ENCODE measurements at places on chromosomes 7 and 10. TPM values are rescaled to one million over a fixed set of nuclear protein-coding genes. Genes with fewer than 3 reads are reported as not detected.

GRCh38 chr10:120749856-120750566, 101.2 kb upstream of the WDR11 start:
- no peak for DNase-seq

- DNase-seq = no peak
Observed at GRCh38 chr10:61887772-61888171, 13.7 kb upstream of the ARID5B start.

GRCh38 chr10:77834943-77835668, 91.4 kb downstream of the DLG5 start:
- no peak for DNase-seq

ELOVL3 gene
- polyA plus RNA-seq = 0.78 TPM

DNA sequence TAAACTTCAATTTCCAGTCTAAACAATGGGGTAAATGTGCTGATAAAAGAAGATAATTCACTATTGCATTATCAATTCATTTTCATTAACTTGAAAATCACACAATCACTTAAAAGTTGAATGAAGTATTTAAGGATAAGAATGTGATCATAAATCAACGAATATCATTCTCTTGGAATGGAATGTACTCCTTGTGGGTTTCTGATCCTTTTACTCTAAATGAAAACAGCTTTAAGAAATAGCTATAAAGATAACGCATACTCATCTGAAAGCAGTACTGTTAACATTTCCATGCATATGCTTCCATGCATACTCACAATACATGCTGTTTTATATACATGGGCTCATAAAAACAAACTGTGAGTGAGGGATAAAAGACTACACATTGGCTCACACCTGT, 108.8 kb downstream of the ATE1 start:
- no peak for DNase-seq

- DNase-seq = no peak
Observed at GRCh38 chr7:151246102-151246850, 2.2 kb downstream of the SMARCD3 start.

DNA sequence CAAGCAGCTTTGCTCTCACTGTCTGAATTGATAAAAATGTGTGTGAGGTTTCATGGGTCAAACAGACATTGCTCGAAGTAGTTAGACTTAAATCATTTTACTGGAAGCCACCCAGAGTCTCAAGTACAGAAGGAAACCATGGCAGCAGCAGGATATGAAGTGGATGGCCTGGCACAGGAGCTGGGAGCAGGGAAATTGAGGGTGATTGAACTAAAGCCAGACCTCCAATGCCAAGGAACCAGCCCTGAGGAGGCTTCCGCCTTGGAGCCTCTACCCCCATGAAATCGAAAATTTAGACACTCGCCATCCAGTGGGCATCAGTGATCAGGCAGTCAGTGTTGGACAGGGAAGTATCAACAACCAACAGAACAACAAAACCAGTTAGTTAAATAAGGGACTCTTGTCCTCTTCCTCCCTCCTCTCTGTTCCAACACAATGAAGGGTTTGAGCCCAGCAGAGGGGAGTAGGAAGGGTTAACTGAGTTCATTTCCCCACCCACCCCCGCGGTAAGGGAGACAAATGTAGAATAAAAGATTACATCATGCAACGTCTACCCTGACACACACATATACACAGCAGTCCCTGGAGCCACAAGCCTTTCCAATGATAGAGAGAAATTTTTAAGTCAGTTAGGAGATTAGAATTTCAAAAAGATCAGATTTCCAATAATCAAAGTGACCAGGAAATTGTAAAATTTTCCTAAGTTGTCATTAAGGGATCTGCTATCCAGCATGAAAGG, 156.3 kb downstream of the SLC16A9 start:
- no peak for DNase-seq

GRCh38 chr7:68206946-68207485, 1210.4 kb downstream of the TYW1 start:
- no peak for DNase-seq

TAS2R3 gene
- polyA plus RNA-seq = not detected

NME8 gene
- polyA plus RNA-seq = not detected

NOS3 gene
- polyA plus RNA-seq = 8.3 TPM

GRCh38 chr7:112788778-112789343, 1.3 kb downstream of the TMEM168 start:
- DNase-seq = no peak

- DNase-seq = no peak
Observed at GRCh38 chr10:538895-539294, 150.6 kb downstream of the DIP2C start.

GRCh38 chr7:143329471-143330170, 13.7 kb downstream of the CLCN1 start:
- no peak for DNase-seq

GRCh38 chr10:6144406-6145165, 55.8 kb downstream of the RBM17 start:
- peak; percentile 81 for DNase-seq

DNA sequence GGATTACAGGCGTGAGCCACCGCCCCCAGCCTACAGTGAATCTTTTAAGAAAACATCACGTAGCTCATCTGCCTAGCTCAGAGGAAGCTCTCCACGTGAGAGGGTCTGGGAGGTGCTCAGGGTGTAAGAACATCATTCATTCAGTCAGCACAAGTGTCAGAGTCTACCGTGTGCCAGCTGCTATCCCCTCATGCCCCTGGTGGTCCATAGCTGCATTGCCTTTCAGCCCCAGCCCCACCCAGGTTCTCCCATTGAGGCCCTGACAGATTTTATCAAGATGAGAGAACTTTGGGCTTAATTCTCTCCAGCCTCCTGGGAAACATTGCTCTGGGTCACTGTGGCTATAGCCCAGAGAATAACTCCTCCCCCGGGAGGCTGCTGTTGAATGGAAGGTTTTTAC, 45.1 kb downstream of the ZNF503 start:
- DNase-seq = no peak

- DNase-seq = peak; percentile 41
Observed at GRCh38 chr7:101792051-101792681, 25.3 kb upstream of the CUX1 start.

LIPJ gene
- not detected for polyA plus RNA-seq

SPDYE2 gene
- polyA plus RNA-seq = 1.9 TPM

DNA sequence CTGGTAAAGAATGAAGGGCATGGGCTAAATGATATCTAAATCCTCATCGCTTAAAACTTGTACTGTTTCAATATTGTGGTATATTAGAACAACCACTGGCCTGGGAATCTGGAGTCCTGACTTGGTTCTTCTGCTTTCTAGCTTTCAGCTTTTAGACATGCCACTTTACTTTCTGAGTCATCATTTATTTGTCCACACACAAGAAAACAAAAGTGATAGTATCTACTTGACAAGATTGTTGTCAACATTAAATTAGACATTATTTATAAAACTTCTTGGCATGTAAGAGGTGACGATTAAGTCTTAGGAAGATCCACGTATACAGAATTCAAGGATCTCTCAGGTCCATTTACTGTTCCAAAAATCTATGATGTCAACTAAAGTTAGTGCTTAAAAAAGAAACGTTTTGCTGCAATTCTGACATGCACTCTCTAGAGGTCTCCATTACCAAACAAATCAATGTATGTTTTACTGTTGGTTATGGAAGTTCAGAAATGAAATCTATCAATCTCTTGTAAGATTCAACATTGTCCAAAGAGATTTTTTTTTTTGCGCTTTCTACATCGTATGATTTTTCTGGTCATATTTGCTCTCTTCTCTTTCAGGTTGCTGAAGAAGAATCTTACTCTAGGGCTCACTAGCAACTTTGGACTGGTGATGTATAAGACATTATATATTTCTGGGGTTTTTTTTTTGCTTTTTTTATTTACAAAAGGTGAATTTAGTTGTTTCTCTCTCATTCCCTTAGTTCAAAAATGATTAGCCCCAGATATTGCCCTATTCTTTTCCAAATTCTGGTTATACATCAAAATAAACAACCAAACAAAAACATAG, 53.6 kb upstream of the DYNC1I1 start:
- DNase-seq = no peak

DNA sequence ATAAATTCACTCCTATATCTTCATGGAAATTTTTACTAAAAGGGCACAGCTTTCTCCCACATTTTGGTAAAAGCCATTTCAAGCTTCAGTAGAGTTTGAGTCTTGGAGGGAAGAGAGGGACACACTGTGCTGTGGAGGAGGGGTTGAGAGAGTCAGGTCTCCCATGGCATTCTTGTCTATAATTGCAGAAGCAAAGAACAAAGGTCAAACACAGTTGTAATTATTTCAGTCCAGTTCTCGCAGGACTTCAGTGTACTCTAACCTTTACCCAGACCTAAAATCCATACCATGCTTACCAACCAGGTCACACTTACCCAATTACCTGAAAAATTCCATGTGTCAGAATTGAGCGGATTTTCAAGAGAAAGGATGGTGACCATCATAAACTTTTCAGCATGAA, 298.4 kb downstream of the XPNPEP1 start:
- DNase-seq = no peak

LEP gene
- not detected for polyA plus RNA-seq

PDE6C gene
- 0.13 TPM for polyA plus RNA-seq

DNA sequence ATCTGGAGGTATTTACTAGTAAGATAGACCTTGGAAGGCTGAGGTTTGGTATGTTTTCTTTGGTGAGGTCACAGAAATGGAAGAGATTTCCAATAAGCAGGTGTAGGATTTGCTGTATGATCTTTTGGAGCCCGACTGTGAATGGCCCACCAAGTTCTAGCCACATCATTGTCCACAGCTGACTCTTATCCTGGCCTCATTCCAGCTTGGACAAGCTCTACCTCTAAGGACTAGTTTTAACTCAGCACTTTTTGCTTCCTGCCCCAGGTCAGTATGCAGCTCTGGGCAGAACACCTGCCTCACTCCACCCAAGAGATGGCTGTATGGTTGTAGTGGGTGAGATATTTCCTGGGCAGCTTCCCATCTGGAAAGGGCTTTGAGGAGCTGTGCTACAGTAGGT, 6.1 kb upstream of the CPA4 start:
- DNase-seq = no peak

- DNase-seq = no peak
Observed at GRCh38 chr7:140033036-140033435, 29.7 kb downstream of the PARP12 start.

GRCh38 chr7:126780993-126781392, 471.7 kb downstream of the GRM8 start:
- DNase-seq = no peak

DNA sequence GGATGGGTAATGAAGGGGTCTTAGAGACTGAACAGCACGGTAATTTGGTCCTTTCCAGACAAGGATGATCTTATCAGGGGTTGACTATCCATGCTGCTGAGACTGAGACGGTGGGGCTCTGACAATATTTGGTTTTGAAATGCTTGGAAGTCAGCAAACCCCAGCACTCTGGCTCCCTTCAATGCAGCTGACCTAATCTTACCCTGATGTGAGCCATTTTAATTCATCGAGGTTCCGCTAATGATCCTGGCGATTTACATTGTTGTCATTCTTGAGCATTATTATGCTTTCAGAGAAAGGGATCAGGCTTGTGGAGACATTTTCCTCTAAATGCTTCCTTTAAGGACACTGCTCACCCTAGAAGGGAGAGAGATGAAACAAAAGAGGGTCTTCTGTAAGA, 114.6 kb upstream of the BMPER start:
- no peak for DNase-seq
